ENCODE measurements at places on chromosomes 5 and 9. TPM values are rescaled to one million over a fixed set of nuclear protein-coding genes. Genes with fewer than 3 reads are reported as not detected.

GRCh38 chr5:40406741-40407211, 272.9 kb upstream of the PTGER4 start:
- DNase-seq = no peak

DNA sequence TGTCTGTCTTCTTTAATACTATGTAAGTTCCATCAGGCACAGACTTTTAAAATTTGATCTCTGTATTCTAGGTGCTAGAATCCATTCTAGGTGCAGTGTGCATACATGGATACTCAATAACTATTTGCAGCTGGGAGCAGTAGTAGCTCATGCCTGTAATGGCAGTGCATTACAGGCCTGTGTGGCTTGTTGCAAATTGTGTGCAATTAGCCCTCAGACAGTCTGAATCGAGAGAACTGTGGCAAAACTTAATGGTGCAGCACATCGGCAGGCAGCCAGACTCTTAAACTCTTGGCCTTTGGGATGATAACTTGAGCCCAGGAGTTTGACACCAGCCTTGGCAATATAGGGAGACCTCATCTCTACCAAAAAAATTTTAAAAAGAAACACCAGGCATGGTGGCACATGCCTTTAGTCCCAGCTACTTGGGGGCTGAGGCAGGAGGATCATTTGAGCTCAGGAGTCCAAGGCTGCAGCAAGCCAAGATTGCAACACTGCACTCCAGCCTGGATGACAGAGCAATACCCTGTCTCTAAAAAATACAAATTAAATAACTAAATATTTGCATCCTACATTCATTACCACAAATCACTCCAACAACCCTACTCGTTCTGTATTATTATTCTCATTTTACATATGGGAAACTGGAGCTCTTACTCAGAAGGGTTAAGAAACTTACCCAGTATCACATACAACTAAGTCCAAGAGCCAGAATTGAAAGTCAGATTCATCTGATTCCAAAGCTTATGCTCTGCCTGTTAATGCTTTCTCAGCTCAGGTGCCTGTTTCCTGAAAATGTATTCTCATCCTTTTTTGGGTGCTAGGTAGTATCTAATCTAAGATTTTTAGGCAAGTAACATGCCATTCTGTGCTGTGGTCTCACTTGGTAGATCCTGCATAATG, 30.1 kb downstream of the PRKACG start:
- no peak for DNase-seq

- no peak for DNase-seq
Observed at GRCh38 chr5:175015028-175015685, 290.8 kb downstream of the MSX2 start.

- DNase-seq = no peak
Observed at GRCh38 chr9:7086389-7086788, 328.6 kb downstream of the KDM4C start.

DNA sequence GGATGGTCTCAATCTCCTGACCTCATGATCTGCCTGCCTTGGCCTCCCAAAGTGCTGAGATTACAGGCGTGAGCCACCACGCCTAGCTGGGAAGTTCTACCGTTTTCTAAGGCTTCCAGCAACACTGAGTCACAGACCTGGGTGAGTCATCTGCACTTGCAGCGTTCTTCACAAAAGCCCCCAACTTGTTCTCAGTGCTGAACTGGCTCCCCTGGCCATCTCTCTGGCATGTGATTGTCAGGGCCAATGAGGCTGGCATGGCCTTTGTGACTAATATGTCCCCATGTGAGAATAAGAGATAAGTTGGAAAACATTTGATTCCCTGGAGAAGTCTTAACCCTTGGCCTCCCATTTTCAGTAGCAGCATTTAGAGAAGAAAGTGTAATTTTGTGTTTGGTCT, 124.4 kb downstream of the WDR41 start:
- no peak for DNase-seq

DNA sequence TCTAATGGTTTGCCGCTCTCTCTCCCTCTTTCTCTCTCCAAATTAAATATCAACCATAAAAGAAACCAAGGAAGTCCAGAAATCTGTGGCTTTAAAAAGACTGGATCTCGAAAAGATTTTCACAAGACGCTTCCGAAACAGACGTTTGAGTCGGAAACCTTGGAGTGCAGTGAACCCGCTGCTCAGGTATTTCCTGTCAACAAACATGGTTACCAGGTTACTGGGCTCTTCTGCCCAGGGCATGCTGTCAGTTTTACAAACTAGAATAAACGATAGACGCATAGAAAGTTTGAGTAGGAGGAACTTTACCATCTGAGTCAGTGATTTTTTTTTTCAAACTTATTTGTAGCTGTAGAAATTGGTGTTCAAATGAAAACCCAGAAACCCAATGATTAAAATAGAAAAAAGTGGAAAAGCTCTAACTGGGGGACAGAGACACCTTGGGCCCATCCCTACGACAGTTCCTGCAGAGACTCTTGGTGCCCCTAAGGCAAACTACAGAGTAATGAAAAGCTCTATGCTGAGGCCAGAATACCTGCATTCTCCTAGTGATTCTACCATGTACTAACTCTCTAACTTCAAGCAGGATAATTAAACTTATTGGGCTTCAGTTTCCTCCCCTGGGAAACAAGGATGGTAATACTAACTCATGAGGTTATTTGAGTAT, 90.0 kb downstream of the DOCK8 start:
- DNase-seq = peak; percentile 26

GRCh38 chr9:135857371-135857786, 50.0 kb downstream of the CAMSAP1 start:
- DNase-seq = no peak

DNA sequence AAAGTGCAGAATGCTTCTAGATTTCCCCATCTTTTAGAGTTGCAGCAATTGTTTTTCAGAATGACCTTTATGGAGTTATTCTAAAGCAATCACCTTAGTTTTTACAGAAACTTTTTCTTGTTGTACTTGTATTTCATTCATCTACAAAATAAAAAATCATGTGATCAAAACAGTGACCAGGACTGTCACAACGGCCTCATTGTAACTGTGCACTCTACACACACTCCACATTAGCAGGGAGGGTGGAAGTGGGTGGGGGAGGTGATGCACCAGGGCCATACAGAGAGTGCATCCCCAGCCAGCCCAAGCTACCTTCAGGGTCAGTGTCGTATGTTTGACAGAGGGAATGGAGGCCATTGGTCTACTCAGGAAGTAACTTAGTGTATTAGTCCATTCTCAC, 26.9 kb downstream of the EGFLAM start:
- DNase-seq = no peak

- no peak for DNase-seq
Observed at GRCh38 chr9:19283072-19283710, 52.7 kb downstream of the DENND4C start.

DNA sequence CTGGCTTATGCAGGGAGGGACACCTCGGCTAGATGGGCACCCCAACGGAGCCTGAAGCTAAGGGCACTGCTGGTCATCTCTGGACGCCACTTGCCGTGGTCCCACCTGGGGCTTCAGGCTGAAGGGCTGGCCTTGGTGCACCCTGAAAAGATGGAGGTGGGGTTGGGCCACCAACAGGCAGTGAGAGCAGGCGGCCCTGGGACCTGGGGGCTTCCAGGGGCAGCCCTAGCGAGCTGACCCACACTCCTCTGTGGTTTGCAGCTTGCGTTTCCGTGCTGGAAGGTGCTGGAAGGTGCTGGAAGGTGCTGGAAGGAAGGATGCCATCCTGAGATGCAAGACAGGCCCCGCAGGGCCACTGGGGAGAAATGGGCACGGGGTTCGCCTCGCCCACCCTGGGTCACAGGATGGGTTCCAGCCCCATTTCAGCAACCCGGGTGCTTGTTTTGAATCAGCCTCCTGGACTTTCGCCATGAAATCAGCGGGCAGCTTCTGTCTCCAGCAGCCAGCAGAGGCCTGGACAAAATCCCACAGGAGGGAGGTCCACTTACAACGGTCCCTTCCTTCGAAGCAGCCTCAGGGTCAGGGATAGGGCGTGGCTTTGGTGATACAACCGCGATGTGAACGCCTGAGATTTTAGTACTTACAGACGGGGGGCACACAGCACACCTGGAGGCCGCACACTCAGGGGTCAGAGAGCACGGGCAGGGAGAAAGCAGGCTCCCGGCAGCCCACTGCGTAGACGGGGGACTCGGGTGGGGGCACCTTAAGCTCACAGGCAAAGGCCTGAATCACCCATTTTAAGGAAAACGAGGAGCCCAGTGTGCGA, 303.1 kb upstream of the IRX4 start:
- no peak for DNase-seq

Gene NIM1K
- total RNA-seq = not detected

Gene CDH18
- 0.10 TPM for total RNA-seq

Gene SPATA31A7
- total RNA-seq = not detected

Gene ZBTB43
- total RNA-seq = 7.6 TPM

Gene GRM6
- total RNA-seq = not detected

Measured in H7 (cell line).